Activated T-cell treated with anti-CD3 and anti-CD28 coated beads for 1 hour (primary cell): ENCODE measurements at places on chromosomes 5 and 9.

GRCh38 chr5:75277463-75277862 lies 40.8 kb upstream of the ANKRD31 start:
- DNase-seq = no peak

DNA sequence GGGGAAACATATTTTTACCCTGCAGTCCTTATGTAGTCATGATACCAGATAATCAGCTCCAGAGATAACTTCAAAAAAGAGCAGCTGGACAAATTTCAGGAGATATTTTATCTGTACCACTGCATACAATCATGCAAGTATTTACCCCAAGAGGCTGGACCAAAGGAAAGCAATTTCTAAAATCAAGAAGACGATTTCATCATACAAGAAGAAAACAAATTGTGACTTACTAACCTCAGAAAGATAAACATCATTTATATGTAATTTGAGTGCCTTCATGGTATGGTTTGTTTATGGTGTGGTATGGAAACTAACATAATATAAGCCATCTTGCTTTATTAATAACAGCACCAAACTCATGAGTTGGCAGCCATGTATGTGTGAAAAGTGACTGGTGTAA lies 603.6 kb downstream of the PSAT1 start:
- no peak for DNase-seq

DNA sequence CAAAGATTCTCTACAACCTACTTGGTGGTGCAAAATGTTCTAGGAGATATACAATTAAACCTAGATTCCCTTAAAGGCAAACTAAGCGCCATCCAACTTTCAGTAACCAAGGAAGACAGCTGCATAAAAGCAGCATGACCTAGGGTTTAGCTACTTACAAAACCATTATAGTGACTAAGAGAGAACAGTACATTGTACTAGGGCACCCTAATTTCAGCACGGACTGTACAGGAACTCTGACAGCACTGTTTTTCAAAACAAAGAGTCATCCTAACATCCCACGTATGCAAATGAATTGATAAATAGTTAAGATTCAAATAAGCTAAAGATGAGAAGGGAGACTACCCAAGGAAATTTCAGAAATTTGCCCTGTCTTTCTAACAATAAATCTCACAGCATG lies 30.0 kb downstream of the STRBP start:
- no peak for DNase-seq

- DNase-seq = no peak
Observed at GRCh38 chr9:129509533-129509928, 111.4 kb downstream of the C9orf50 start.

GRCh38 chr5:174511714-174512253 lies 212.6 kb upstream of the MSX2 start:
- DNase-seq = no peak

- no peak for DNase-seq
Observed at GRCh38 chr5:100641833-100642232, 106.7 kb downstream of the FAM174A start.
